ENCODE measurements at places on chromosomes 4 and X.
A peak's percentile ranks its signal among the peaks of the same experiment; 100 is the strongest.

DNA sequence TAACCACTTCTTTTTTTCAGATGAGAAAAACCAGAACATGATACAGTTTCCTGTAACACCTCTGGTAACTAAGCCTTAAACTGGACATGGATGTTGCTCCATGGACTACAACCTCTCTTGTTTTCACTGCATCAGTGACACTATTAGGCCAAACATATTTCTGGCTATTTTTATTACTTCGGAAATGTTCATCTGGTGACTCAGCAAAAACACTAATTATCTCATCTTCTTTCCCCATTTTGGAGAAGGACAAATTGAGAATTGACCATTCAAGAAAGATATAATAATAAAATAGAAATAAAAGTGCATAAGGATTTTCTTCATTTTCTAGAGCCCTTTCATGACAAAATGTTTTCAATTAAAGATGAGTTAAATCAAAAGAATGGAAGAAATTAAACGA, 361.9 kb upstream of the TECRL start:
- DNase-seq, result no peak

DNA sequence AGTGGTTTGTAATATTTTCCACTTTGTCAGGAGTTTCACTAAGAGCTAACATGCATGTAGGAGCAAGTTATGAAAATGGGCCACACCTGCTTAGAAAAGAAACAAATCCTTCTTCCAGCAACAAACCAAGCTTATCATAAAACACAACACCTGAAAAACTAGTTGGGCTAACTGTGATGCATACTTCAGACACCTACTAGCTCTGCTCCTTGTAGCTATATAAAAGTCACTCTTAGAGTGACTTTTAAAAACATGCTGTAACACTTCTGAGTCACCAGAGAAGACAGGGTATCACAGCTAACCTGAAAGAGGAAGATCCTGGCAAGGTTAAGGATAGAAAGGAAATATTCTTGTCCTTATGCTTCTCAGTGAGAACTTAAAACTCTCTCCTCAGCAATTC, 3.6 kb upstream of the SLAIN2 start:
- no peak for DNase-seq

DNA sequence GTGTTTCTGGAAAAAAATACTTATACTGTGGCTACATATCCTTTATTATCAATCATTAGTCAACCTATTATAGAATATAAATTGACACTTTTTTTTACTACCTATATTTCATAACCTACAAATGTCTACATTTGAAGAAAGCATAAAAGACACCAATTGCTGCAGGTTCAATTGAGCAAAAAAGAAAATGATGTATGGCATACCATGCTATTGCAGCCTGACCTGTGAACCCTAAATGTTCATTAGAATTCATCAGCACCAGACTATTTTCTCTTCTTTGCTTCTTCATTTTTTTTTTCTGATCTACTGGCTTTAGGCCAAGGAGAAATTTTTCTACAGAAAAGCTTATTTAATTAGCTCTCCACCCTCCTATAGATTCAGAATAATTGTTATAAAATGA, 1628.2 kb upstream of the IGFBP7 start:
- DNase-seq, result no peak

DNA sequence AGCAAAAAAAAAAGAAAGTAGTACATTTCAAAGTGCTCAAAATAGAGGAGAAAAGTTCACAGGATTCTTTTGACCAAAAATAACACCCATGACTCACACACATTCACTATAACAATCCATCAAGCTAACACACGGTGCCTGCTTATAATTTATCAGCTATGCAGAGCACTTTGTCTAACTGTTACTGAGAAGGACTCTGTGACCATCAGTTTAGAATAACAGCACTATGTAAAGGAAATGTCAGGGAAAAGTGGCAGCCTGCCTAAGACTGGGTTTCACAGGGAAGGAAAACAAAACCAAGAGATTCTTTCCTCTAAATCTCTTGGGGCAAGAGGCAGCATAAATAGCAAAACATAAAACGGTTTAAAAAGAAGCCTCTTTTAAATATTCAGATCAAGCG, 54.8 kb downstream of the CCDC149 start:
- no peak for DNase-seq

DNA sequence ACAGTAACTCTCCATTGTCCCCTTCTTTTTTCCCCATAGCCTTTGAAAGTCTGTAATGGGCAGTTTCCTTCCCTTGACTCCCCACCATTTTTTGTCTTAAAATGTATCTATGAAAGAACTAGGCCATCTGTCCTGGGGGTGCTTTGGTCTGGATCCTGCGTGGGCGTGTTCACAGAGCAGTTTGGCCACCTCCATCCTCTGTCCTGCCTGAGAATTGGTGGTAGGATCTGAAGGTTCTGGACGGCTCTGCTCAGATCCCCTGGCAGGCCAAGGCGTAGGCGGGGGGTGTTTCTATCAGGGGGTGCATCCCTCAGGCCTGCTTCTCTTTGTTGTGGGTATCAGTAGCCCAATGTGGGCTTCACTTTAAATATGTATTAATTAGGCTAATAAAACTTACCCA, 107.1 kb downstream of the FAM193A start:
- no peak for DNase-seq

DNA sequence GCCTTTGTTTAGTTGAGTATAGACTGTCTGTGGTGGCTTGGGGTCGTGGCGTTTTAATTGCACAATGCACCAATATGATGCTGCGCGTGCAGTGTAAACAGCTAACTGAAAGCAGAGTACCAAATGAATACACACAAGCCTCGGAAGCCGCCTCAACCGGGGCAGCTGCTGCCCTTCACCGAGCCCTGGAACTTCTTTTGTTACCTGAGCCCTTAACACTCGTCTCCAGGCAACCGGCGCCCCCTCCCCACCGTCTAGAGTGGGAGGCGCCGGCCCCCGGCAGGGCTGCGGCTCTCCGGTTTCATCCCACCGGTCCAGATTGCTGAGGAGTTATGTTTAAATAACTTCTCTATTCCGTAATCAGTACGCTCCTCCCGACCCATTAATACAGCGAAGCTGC, 173.2 kb upstream of the TBL1X start:
- no peak for DNase-seq

- DNase-seq, result no peak
These were observed 44.3 kb downstream of the CCNG2 start for GRCh38 chr4:77201343-77201742.

DNA sequence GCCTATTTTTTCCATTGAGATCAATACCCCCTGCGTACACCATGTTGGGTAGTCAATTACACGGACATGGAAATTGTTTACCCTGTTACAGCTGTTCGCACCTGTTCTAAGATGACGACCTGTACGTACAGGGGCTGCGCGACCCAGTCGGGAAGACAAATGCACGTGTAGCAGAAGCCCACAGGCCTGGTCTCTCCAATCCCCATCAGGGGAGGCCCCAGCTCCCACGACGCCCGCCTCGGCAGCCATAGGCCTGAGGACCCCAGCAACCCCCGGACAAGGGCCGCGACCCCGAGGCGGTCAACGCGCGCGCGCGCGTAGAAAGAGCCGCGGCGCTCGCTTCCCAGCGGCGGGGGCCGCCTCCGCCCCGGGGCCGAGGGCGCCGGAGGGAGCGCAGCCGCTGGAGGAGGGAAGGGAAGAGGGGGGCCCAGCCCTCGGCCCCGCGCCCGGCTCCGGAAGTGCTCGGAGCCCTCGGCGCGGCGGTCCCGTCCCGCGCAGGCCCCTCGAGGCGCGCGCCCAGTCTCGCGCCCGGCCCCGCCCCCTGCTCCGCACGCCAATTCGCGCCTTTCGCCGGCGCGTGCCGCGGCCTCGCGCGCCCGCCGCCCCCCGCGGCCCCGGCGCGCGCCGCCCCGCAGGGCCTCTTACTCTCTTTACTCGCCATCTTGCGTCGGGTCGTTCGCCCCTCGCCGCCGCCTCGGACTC, 618 bp downstream of the RBBP7 start:
- peak; percentile 32 for DNase-seq

All from hypothalamus (tissue), 51 donors.